Lung (tissue), 17 donors: ENCODE measurements at places on chromosomes 3 and 15.

- no peaks in the 10 kb centered on the region for H3K4me1 ChIP-seq
- no peak overlapping the region for H3K4me3 ChIP-seq
- no peaks in the 10 kb centered on the region for H3K27me3 ChIP-seq
- no peak overlapping the region for H3K27ac ChIP-seq
- no peaks in the 10 kb centered on the region for H3K36me3 ChIP-seq
Observed at GRCh38 chr15:95733931-95734330, 596.6 kb upstream of the NR2F2 start.

GRCh38 chr3:177889161-177889560, 647.1 kb upstream of the KCNMB2 start:
- no peak overlapping the region for H3K27ac ChIP-seq
- no peaks in the 10 kb centered on the region for H3K36me3 ChIP-seq
- no peaks in the 10 kb centered on the region for H3K27me3 ChIP-seq
- H3K4me1 ChIP-seq: peaks cover 5% of the 10 kb centered on the region
- DNase-seq: no peak

DNA sequence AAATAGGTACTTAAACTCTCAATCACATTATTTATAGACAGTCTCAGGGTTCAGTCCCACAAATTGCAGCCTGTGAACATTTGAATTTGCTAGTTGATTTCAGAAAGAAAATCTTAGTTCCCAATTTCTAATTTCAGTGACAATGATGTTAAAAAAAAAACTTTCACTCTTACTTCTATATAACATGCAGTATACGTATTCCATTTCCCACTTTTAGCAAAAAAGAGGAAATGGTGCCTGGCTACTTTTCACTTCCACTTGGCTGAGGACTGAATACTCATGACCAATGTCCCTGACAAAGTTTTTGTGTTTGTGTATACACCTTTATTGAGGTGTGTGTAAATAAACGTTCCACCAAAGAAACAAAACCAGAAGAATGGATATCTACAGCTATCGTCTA, 32.1 kb upstream of the XCR1 start:
- no peak overlapping the region for H3K27ac ChIP-seq
- no peak overlapping the region for H3K4me3 ChIP-seq
- no peaks in the 10 kb centered on the region for H3K27me3 ChIP-seq
- no peaks in the 10 kb centered on the region for H3K4me1 ChIP-seq
- H3K36me3 ChIP-seq: no peaks in the 10 kb centered on the region
- DNase-seq: no peak

GRCh38 chr3:105511031-105511430, 144.3 kb downstream of the ALCAM start:
- H3K27me3 ChIP-seq: no peaks in the 10 kb centered on the region
- no peak for DNase-seq
- H3K36me3 ChIP-seq: no peaks in the 10 kb centered on the region
- no peak overlapping the region for H3K27ac ChIP-seq
- no peak overlapping the region for H3K4me3 ChIP-seq
- H3K4me1 ChIP-seq: no peaks in the 10 kb centered on the region

- H3K27me3 ChIP-seq: no peaks in the 10 kb centered on the region
- H3K4me1 ChIP-seq: no peaks in the 10 kb centered on the region
- no peaks in the 10 kb centered on the region for H3K36me3 ChIP-seq
- no peak for DNase-seq
Observed at GRCh38 chr15:46617507-46617906, 982.7 kb downstream of the SQOR start.

GRCh38 chr15:91186904-91187656, 87.0 kb downstream of the SV2B start:
- no peaks in the 10 kb centered on the region for H3K36me3 ChIP-seq
- no peaks in the 10 kb centered on the region for H3K4me1 ChIP-seq
- no peaks in the 10 kb centered on the region for H3K27me3 ChIP-seq
- no peak overlapping the region for H3K27ac ChIP-seq
- no peak overlapping the region for H3K4me3 ChIP-seq

- no peak overlapping the region for H3K4me3 ChIP-seq
- DNase-seq: no peak
- no peak overlapping the region for H3K27ac ChIP-seq
- no peaks in the 10 kb centered on the region for H3K4me1 ChIP-seq
- no peaks in the 10 kb centered on the region for H3K27me3 ChIP-seq
Observed at GRCh38 chr3:29892976-29893554, 612.2 kb downstream of the RBMS3 start.

DNA sequence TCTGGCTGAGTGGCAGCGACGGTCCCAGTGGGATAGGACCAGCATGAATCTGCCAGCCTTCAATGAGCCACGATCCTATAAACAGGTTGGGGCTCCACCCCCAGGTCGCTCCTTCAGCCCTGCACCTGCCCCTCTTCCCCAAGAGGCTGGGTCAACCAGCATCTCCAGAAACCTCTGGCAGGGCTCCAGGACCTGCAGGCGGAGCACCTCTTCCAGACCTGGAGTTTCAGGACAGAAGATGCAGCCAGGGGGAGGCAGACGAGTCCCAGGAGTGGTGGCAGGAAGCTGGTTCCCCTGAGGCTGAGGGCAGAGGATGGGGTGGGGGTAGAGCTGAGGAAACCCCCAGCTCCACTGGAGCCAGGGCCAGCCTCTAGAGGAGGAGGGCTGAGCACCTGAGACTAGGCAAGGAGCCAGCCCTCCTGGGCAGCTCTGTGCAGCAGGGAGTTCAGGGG, at the start of gene PLA2G4D:
PLA2G4D (minus strand) TSS at position 51 of the 452 bp plus-strand sequence. CDS start 103 bp downstream, outside the sequence.
- H3K27me3 ChIP-seq: no peaks in the 10 kb centered on the region
- H3K27ac ChIP-seq: no peak within 1 kb of the TSS
- no peaks in the 10 kb centered on the region for H3K4me1 ChIP-seq

DNA sequence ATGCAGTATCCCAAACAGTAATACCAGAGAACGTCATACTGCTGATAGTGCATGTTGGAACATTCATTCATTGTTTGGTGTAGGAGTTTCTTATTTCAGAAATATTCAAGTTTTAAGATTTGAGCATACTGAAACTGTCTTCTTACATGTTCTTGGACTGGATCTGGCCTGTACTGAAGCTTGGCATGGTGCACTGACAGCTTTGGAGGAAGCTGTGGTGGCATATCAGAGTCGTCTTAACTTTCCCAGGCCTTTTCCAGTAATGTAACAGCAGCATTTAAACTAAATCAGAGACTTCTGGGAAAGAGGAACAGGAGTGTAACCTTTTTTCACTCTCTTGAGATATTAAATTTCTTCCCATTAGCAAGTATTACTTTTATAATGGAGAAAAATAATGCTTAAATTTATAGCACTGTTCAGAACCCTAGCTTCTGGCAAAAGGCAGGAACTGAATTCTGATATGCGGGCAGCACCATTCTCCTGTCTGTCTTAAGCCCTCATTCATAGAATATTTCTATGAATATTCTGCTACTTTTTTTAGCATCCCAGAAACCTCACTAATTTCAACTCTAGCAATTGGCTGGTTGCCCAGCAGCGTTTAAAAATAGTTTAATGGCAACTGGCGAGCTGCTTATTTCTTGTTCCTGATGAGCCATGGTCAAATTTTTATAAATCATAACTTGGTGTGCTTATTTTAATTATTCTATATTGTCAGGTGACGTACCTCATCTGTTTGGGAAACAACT, 31.1 kb downstream of the DNAJC13 start:
- H3K4me1 ChIP-seq: peaks cover 14% of the 10 kb centered on the region
- H3K27me3 ChIP-seq: no peaks in the 10 kb centered on the region
- peak; percentile 88 for DNase-seq

- H3K36me3 ChIP-seq: no peaks in the 10 kb centered on the region
- no peaks in the 10 kb centered on the region for H3K4me1 ChIP-seq
- no peak overlapping the region for H3K27ac ChIP-seq
Observed at GRCh38 chr3:154398084-154398967, 31.7 kb downstream of the GPR149 start.

DNA sequence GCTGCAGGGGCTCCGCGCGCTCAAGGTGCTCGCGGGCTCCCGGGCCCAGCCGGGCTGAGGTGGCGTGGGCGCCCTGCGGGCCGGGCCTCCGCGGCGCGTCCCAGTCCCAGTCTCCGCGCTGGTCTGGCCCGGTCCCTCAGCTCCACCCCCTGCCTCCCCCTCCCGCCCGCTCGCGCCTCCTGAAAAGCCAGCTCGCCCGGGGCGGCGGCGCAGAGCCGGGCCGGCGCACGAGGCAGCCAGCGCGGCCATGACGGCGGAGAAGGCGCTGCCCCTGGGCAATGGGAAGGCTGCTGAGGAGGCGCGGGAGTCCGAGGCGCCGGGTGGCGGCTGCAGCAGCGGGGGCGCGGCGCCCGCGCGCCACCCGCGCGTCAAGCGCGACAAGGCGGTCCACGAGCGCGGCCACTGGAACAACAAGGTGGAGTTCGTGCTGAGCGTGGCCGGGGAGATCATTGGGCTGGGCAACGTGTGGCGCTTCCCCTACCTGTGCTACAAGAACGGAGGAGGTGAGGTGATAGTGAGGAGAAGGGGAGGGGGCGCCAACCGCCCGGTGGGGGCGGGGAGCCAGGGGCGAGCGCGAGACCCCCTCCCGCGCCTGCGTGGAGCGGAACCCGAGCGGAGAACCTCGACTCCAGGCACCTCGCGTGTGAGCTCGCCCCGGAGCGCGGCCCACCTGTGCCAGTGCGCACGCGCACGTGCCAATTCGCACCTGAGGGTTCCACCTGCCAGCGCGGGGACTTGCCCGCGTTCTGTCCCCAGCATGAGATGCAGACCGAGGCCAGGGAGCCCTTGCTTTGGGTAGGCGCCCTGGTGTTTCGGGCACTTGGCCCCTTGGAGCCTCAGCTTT, at the start of gene SLC6A11:
SLC6A11 (plus strand) TSS at position 210 of the 844 bp plus-strand sequence; CDS start at position 248, 38 bp downstream.
- no peak within 1 kb of the TSS for H3K27ac ChIP-seq
- no peaks in the 10 kb centered on the region for H3K36me3 ChIP-seq
- no peaks in the 10 kb centered on the region for H3K4me1 ChIP-seq
- no peak within 1 kb of the TSS for H3K4me3 ChIP-seq
- DNase-seq: no peak

GRCh38 chr3:146130881-146131371, 30.1 kb downstream of the PLOD2 start:
- H3K4me1 ChIP-seq: peaks cover 22% of the 10 kb centered on the region
- H3K27me3 ChIP-seq: no peaks in the 10 kb centered on the region
- no peak overlapping the region for H3K4me3 ChIP-seq
- DNase-seq: no peak

DNA sequence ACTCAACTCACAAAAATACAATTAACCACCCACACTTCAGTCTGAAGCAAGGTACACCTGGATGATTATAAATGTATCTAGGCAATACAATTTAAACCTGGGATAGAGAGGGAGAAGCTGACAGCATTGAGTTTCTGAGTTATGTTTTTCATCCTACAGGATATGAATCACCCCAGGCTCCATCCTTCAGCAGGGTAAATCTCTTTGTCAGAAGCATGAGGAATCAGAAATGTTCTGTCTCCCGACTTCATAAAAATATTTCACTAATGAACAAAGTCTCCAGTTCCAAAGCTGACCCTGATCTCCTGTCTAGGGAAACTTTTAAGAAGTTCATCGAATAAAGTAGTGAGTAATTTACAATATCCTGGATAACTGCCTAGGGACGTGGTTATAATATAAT, 25.5 kb upstream of the FRMD4B start:
- H3K36me3 ChIP-seq: no peaks in the 10 kb centered on the region
- H3K4me1 ChIP-seq: peaks cover 20% of the 10 kb centered on the region
- no peaks in the 10 kb centered on the region for H3K27me3 ChIP-seq
- H3K27ac ChIP-seq: no peak overlapping the region
- no peak for DNase-seq

DNA sequence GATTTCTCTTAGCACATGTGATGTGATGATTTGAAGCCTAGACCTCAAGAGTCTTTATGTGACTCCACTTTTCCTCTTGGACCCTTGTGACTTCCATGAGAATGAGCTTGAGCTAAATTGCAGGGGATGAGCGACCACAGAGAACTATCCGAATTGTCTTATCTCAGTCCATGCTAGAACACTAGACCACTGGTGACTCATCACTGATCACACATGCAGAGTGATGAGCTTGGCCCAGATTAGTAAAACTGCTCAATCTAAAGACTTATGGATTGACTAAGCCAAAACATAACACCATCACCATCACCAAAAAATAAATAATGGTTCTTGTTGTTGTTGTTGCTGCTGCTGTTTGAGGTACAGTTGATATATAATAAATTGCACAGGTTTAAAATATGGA, 114.1 kb upstream of the CFAP20DC start:
- no peak overlapping the region for H3K4me3 ChIP-seq
- H3K36me3 ChIP-seq: no peaks in the 10 kb centered on the region
- H3K27me3 ChIP-seq: no peaks in the 10 kb centered on the region
- no peak for DNase-seq

- H3K27ac ChIP-seq: no peak overlapping the region
- H3K36me3 ChIP-seq: no peaks in the 10 kb centered on the region
- DNase-seq: no peak
- no peak overlapping the region for H3K4me3 ChIP-seq
- H3K4me1 ChIP-seq: peaks cover 2% of the 10 kb centered on the region
Observed at GRCh38 chr15:60009124-60009960, 5.2 kb downstream of the FOXB1 start.

DNA sequence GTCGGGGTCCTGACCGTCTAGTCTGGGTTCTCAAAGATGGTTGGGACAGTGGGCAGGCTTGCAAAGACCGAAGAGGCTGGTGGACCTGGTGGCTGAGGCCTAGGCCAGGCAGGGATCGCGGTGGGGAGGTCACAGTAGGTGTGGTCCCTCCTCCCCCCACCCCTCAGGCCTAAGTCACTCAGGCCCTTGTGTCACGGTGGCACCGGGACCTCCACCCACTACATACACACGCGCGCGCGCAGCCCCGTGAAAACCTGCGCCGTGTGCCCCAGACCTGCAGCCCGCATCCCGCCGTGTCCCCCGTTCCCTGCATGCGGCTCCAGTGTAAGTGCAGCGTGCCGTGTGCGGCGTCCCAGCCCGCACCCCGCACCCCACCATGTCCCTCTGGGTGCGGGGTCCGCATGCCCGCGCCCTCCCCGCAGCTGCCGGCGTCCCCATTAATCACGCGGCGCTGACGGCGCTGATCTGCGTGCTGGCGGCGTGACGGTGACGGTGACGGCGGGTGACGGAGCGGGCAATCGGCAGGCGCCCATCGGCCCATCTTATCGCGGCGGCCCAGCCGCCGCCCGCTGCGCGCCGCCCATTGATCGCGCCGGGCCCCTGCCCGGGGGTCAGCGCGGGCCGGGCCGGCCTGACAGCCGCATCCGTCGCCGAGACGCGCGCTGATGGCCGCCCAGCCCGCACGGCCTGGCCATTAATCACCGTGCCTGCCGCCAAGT, 24.4 kb downstream of the SEC61A1 start:
- peaks cover 7% of the 10 kb centered on the region for H3K36me3 ChIP-seq
- peak overlapping the region; percentile 44 for H3K4me3 ChIP-seq
- no peaks in the 10 kb centered on the region for H3K27me3 ChIP-seq
- peak overlapping the region; percentile 51 for H3K27ac ChIP-seq
- H3K4me1 ChIP-seq: no peaks in the 10 kb centered on the region

DNA sequence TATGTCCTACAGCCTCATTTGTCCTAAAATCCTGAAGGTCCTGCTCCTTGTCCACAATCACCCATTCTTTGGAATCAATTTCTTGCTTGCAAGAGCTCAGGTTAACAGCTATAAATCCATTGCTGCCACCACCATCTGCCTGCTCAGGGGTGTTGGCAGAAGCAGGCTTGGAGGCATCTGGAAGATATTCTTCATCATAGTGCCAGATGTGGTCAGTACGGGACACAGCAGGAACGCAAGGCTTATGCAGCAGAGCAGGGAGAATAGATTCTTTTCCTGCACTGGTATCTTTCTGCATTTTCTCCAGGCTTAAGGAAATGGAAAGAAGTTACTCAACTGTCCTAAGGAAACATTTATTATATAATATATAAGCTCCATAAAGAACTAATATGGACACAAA, 38.5 kb upstream of the CDAN1 start:
- H3K4me3 ChIP-seq: no peak overlapping the region
- peaks cover 7% of the 10 kb centered on the region for H3K36me3 ChIP-seq
- no peak for DNase-seq
- H3K27me3 ChIP-seq: no peaks in the 10 kb centered on the region
- no peak overlapping the region for H3K27ac ChIP-seq
- peaks cover 4% of the 10 kb centered on the region for H3K4me1 ChIP-seq
